ENCODE measurements at places on chromosomes 12 and 14.

GRCh38 chr14:88476214-88476774, 78.5 kb downstream of the PTPN21 start:
- DNase-seq: no peak

DNA sequence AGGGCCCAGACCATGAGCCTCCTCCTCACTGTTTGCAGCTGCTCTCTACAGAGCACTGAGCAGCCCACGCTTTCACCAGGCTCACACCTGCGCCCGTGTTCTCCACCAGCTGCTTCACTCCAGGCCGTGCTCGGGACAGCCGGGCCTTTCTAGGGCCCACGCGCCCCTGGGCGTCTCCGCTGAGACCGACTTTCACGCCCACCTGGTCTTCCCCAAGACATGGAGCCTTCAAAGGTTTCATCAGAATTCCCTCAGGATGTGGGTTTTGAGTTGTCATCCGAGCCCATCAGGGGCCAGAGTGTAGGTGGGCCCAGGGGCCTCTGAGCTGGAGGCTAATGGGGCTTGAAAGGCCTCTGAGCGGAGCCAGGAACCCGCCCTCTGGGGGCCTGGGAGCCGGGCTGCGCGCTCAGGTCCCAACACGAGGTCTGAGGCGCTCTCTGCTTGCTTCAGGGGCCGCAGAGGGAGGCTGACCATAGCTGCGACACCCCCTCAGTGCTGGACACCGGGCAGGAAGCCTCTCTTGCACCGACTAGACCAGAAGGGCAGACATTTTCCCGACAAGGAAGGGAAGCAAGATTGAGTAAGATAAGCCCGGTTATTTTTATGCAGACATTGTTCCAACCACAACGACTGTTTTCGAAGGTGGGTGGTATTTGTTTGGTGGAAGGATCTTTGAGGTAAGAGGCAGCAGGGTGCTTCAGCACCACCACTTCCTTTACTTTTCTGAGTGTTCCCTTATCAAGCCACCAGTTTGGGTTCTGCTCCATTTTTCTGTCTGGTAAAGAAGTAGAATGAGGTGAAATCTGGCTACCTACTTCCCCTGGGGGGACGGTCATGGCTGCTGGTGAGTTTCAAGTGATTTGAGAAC, 125.0 kb upstream of the FUT8 start:
- DNase-seq: no peak

DNA sequence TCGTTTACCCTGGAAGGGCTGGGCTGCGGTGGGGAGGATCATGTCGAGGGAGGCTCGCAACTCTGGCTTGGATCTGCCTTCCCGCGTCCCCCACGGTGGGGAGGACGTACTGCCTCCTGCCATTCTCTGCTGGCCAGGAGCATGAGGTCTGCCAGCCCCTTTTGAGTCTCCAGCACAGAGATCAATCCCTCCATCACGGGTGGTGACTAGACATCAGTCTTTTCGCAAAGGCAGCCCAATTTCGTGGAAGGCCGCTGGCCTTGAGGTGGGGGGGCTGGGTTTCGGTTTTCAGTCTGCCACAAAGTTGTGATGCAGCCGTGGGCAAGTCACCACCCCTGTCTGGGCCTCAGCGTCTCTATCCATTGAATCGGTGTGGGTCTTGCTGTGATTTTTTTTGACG, 62.2 kb downstream of the PRMT8 start:
- no peak for DNase-seq

DNA sequence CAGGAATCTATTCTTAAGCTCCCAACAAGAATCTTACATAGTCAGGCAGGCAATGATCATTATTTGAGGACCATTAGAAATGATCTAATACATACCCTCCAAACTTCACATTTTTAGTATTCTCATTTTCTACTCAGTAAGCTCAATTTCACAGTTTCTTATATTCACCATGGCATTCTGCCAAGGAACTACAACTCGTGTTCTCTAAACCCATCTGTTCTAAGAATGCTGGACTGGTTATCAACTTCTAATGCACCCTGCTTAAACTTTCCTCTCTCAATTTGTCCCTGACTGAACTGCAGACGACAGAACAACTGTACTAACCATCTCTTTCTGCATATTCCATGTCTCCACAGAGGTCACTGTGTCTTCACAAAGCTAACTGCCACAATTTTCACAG, 58.6 kb downstream of the GXYLT1 start:
- peak; percentile 22 for DNase-seq
